Left ventricle myocardium inferior (tissue), 1 donor: ENCODE measurements at places on chromosomes 3 and 15. TPM values are rescaled to one million over a fixed set of nuclear protein-coding genes. Genes with fewer than 3 reads are reported as not detected.

GRCh38 chr3:57544181-57545125, at the start of gene DNAH12:
DNAH12 (minus strand) TSS chr3:57544344; CDS start chr3:57542870, 1,474 bp downstream.
- no peak within 1 kb of the TSS for H3K27ac ChIP-seq
- peak within 1 kb of the TSS; percentile 41 for H3K4me3 ChIP-seq
- peaks cover 23% of the 10 kb centered on the region for H3K4me1 ChIP-seq
- DNase-seq, result no peak

GRCh38 chr3:135057996-135058395, 262.9 kb downstream of the EPHB1 start:
- H3K4me3 ChIP-seq, result no peak overlapping the region
- H3K27me3 ChIP-seq, result no peaks in the 10 kb centered on the region
- no peaks in the 10 kb centered on the region for H3K36me3 ChIP-seq

GRCh38 chr3:27673701-27674100, 48.4 kb downstream of the EOMES start:
- H3K4me3 ChIP-seq, result no peak overlapping the region
- DNase-seq, result no peak
- no peaks in the 10 kb centered on the region for H3K4me1 ChIP-seq
- no peak overlapping the region for H3K27ac ChIP-seq
- no peaks in the 10 kb centered on the region for H3K27me3 ChIP-seq

- no peaks in the 10 kb centered on the region for H3K4me1 ChIP-seq
- DNase-seq, result no peak
- no peak overlapping the region for H3K27ac ChIP-seq
These were observed 227.8 kb upstream of the GBE1 start for GRCh38 chr3:81989274-81989673.

DNA sequence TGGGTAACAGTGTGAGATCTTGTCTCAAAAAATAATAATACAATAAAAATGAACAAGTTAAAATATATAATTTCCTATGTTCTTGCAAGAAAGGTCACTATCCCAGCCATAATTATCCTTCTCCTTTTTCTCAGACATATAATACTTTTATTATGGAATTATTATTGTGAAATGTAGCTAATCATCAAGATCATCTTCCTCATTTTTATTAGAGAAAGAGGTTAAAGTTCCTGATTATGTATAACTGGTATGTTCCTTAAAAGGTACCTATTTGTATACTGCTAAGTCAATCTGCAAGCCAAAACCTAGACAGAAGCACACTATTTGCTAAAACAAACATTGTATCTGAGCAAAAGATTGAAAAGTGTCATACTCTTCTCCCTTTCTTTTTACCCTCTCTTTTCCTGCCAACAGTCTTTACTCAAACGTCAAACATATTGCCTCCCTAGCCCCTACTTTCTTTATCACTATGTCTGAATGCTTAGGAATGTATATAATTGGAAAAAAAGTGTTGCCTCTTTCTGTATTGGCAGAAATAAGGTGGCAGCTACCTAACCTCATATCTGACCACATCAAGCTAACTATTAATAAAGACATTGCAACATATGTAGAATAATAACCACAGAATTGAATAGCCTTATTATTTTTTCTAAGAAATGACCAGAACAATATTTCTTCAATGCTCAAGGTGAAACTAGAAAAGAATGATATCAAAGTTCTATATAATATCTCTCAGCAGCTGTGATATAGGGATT, 18.5 kb downstream of the SEC11A start:
- no peak for DNase-seq
- no peak overlapping the region for H3K4me3 ChIP-seq

DNA sequence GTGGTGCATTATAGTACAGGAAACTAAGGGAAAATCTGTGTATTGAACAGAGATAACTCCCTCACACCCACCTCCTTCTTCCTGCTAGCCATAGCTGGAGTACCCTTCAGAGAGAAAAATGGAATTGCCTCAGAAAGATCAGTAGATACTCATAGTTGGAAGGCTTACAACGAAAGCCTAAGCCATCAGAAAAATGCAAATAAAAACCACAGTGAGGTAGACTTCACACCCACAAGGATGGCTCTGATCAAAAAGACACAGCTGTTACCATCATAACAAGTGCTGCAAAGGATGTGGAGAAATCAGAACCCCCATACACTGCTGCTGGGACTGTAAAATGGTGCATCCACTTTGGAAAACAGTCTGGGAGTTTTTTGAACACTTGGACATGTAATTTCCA, 7.4 kb upstream of the DLG1 start:
- peaks cover 25% of the 10 kb centered on the region for H3K4me1 ChIP-seq
- no peak overlapping the region for H3K27ac ChIP-seq
- no peak overlapping the region for H3K4me3 ChIP-seq
- no peaks in the 10 kb centered on the region for H3K27me3 ChIP-seq
- H3K36me3 ChIP-seq, result no peaks in the 10 kb centered on the region

Gene CAMK1
- 12.3 TPM for total RNA-seq

DNA sequence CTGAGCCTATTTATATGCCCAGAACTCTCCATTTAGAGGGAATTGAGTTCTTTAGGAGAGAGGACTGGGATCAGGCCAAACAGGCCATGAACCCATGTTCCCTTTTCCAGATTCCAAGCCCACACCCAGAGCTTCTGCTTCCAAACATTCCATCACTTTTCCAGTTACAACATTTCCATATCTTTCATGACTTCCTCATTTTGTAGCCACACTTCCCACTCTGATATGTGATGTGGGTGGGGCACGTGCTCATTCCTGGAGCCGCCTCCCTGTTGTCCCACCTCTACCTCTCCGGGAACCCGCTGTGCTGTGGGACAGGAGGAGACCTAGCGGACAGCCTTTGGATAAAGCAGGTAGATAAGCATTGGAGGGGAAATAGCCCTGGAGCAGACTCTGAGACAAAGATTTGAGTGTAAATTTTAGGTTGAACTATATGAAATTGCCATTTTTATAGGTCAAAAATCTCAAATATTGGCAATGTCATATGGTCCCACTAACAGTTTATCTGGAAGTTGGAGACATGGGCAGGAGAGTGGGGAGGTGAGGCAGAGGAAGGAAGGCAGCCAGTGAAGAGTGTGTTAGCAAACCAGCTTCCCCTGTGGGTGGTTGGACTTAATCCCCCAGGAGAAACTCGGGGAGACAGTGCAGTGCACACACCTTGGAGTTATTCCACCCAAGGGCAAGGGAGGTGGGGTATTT, 31.8 kb downstream of the CYP8B1 start:
- no peak for DNase-seq
- peaks cover 38% of the 10 kb centered on the region for H3K4me1 ChIP-seq
- H3K36me3 ChIP-seq, result no peaks in the 10 kb centered on the region
- peak overlapping the region; percentile 37 for H3K27ac ChIP-seq
- H3K27me3 ChIP-seq, result no peaks in the 10 kb centered on the region
- no peak overlapping the region for H3K4me3 ChIP-seq

Gene FBXW12
- not detected for total RNA-seq

Gene JMJD7
- 12.1 TPM for total RNA-seq

Gene KNG1
- 0.14 TPM for total RNA-seq

- peaks cover 17% of the 10 kb centered on the region for H3K27me3 ChIP-seq
- no peaks in the 10 kb centered on the region for H3K36me3 ChIP-seq
- no peak for DNase-seq
- H3K4me3 ChIP-seq, result no peak overlapping the region
- peaks cover 4% of the 10 kb centered on the region for H3K4me1 ChIP-seq
These were observed 26.5 kb downstream of the RPLP1 start for GRCh38 chr15:69479081-69479480.

GRCh38 chr3:19173945-19174344, 25.6 kb downstream of the KCNH8 start:
- no peaks in the 10 kb centered on the region for H3K27me3 ChIP-seq
- DNase-seq, result no peak
- H3K36me3 ChIP-seq, result no peaks in the 10 kb centered on the region
- H3K4me1 ChIP-seq, result no peaks in the 10 kb centered on the region
- H3K4me3 ChIP-seq, result no peak overlapping the region

GRCh38 chr3:82475306-82475705, 713.9 kb upstream of the GBE1 start:
- H3K4me3 ChIP-seq, result no peak overlapping the region
- H3K27me3 ChIP-seq, result no peaks in the 10 kb centered on the region
- no peak for DNase-seq
- H3K27ac ChIP-seq, result no peak overlapping the region
- no peaks in the 10 kb centered on the region for H3K36me3 ChIP-seq
- H3K4me1 ChIP-seq, result no peaks in the 10 kb centered on the region

Gene DGKG
- total RNA-seq, result 65.7 TPM
